Large intestine (tissue), 12 donors: ENCODE measurements at places on chromosomes 16 and 17. TPM values are rescaled to one million over a fixed set of nuclear protein-coding genes. Genes with fewer than 3 reads are reported as not detected.

DNA sequence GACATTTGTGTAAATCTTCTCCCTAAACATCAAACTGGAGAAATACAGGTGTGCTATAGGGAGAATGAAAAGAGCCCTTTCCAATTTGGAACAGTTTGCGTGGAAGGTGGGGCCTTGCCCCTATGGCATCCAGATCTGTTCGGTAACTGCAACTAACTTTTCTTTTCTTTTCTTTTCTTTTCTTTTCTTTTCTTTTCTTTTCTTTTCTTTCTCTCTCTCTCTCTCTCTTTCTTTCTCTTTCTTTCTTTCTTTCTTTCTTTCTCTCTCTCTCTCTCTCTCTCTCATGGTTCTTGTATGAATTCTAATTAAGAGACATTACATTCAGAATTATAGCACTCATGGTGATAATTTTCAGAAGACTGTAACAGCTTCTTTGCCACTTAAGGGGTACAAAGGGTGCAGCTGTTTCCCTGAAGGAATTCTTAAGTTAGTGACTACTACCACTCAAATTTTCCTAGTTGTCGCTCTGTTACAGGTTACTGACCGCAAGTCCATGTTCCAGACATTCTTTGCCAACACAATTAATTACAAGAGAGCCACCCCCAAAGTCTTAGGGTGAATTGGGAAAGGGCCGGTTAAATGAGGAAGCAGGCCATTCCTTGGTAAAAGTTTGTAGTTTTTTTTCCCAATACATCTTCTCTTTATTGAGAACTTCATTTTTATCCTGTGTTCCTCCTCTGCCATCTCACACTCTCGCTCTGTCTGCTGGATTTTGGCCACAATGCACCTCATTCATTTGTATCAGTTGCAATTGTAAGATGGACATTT lies 69.8 kb downstream of the KSR1 start:
- no peak overlapping the region for H3K4me3 ChIP-seq
- no peak for DNase-seq
- no peaks in the 10 kb centered on the region for H3K27me3 ChIP-seq
- peaks cover 49% of the 10 kb centered on the region for H3K4me1 ChIP-seq

The ADCY7 gene
- polyA plus RNA-seq: 10.0 TPM

DNA sequence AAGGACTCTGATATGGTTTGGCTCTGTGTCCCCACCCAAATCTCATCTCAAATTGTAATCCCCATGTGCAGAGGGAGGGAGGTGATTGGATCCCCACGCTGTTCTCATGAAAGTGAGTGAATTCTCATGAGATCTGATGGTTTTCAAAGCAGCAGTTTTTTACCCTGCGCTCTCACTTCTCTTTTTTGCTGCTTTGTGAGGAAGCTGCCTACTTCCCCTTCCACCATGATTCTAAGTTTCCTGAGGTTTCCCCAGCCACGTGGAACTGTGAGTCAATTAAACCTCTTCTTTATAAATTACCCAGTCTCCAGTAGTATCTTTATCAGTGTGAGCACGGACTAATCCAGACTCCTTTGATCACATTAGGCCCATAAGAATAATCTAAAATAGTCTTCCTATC lies 719.7 kb upstream of the CDH8 start:
- no peaks in the 10 kb centered on the region for H3K4me1 ChIP-seq
- H3K4me3 ChIP-seq: no peak overlapping the region
- DNase-seq: no peak
- H3K27ac ChIP-seq: no peak overlapping the region

DNA sequence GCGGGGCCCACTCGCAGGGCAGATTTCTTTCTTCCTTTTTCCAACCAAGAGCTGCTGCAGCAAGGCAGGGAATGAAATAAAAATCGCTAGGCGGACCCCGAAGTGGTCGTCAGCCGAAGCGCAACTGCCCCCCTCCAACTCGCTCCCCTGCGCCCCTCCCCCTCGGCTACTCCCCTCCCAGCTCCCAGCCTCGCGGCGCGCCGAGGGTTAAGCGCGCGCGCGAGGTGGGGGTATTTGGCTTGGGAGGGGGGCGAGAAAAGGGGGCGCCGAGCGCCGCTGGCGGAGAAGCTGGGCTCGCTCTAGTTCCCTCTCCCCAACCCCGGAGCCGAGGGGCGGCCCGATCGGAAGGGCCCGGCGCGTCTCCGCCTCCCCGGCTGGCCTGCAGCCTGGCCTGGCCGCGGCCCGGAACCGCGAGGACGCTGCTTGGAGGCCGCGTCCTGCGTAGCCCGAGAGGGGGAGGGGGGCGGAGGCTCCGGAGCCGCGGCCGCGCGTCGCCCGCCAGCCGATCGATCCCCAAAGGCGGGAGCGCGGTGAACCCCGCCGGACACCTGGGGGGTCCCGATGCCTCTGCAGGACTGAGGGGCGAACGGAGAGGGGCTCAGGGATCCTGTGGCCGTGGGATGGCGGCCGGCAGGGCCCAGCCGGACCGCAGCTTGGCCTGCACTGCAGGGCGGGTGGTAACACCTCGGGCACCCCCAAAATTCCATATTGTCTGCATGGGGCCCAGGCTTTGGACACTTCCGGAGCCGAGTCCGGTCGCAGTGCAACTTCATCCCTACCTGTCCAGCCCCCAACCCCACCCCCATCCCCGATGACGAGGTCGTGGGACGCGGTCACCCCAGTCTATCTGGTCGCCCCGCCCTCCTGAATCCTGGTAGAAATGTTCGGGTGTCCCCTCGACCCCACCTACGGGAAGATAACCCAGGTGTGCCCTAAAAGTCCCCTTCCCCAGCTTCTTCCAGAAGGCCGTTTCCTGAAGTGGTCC lies 4.9 kb upstream of the CBX4 start:
- no peaks in the 10 kb centered on the region for H3K36me3 ChIP-seq
- H3K4me1 ChIP-seq: peaks cover 53% of the 10 kb centered on the region
- H3K27me3 ChIP-seq: peaks cover 41% of the 10 kb centered on the region
- peak overlapping the region; percentile 97 for H3K27ac ChIP-seq
- peak; percentile 81 for DNase-seq

DNA sequence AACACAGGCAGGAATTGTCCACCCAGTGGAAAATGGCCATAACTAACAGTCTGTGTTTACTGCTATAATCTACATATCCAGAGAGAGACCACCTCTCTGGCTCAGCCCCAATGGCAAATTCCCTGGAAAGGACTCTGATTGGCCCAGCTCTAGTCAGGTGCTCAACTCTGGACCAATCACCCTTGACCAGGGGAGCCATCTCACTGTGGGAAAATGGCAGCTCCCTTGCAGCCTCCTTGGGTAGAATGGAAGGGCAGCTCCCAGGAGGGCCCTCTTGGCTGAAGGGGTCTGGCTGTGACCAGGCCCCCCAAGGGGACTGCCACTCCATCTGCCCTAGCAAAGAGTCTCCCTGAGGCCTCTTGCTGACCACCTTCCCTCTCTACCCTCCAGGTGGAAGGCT lies 3.1 kb downstream of the ALOX15B start:
- H3K27ac ChIP-seq: no peak overlapping the region
- H3K4me3 ChIP-seq: no peak overlapping the region
- peaks cover 6% of the 10 kb centered on the region for H3K4me1 ChIP-seq
- H3K27me3 ChIP-seq: peaks cover 12% of the 10 kb centered on the region
- no peak for DNase-seq

The FUS gene
- polyA plus RNA-seq: 494 TPM

DNA sequence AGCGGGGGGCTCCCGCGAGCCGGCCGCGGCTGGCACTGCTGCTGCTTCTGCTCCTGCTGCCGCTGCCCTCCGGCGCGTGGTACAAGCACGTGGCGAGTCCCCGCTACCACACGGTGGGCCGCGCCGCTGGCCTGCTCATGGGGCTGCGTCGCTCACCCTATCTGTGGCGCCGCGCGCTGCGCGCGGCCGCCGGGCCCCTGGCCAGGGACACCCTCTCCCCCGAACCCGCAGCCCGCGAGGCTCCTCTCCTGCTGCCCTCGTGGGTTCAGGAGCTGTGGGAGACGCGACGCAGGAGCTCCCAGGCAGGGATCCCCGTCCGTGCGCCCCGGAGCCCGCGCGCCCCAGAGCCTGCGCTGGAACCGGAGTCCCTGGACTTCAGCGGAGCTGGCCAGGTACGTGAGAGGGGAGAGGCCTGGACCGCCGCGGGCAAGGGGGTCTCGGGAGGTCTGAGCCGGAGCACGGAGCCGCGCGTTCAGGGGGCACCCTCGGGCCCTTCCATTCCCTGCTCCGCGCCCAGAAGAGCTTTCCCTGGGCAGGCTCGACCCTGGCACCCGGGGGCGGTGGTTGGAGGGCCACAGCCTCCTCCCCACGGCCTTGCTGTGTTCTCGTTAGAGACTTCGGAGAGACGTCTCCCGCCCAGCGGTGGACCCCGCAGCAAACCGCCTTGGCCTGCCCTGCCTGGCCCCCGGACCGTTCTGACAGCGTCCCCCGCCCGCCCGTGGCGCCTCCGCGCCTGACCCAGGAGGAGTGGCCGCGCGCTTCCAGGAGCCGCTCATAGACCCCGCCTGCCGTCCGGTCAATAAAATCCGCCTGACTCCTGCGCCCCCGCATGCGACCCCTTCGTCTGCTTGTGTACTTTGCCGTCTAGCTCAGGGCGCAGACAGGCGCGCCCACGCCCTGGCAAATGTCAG lies 591 bp downstream of the NPW start:
- H3K36me3 ChIP-seq: no peaks in the 10 kb centered on the region
- H3K4me3 ChIP-seq: peak overlapping the region; percentile 24
- no peak overlapping the region for H3K27ac ChIP-seq
- DNase-seq: no peak

The KRT20 gene
- polyA plus RNA-seq: 31.7 TPM

DNA sequence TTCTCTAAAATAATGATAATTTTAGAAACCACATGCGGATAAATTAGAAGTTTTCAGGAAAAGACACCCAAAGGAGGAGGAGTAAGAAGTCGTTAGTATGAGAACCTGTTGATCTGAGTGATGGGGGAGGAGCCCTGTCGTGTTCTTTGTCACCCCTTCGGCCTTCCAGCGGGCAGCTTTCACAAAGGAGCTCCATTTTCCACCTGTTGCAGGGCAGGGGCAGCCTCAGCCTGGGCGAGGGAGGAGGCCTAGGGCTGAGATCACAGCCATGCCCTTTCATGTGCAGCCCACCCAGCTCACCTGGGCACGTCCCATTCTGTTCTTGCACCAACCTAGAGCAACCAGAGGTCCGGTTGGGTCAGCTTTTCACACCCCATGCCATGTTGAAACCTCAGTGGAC lies 5.3 kb downstream of the DUSP14 start:
- no peak overlapping the region for H3K27ac ChIP-seq
- peaks cover 7% of the 10 kb centered on the region for H3K4me1 ChIP-seq
- H3K27me3 ChIP-seq: no peaks in the 10 kb centered on the region
- no peak overlapping the region for H3K4me3 ChIP-seq
- H3K36me3 ChIP-seq: no peaks in the 10 kb centered on the region

GRCh38 chr17:30074730-30075129 lies 41.9 kb upstream of the NSRP1 start:
- H3K4me1 ChIP-seq: no peaks in the 10 kb centered on the region
- no peak overlapping the region for H3K4me3 ChIP-seq
- DNase-seq: no peak
- peaks cover 2% of the 10 kb centered on the region for H3K27me3 ChIP-seq

DNA sequence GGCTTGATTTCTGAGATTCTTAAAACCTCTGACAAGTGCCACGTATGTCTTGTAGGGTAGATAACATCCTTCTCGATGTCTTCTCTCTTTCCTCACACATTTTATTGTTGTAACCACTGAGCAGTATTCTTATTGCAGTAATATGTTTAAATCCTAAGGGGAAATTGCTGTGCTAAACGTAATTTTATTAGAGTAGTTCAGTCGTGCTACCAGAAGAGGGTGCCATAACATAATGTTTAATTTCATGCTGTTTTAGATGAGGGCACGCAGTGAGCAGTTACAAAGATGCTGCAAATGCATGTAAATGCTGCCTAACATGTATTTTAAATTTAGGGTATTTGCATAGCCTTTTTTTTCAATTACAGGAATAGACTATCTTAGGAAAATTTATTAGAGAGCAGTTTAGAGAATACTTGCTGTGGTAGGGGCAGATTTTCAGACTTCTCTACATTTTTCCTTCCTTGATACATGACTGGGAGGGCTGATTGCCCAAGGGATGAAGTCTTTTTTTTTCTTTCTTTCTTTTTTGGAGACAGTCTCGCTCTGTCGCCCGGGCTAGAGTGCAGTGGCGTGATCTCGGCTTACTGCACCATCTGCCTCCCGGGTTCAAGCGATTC lies 51.7 kb downstream of the GAN start:
- no peak overlapping the region for H3K27ac ChIP-seq
- peaks cover 54% of the 10 kb centered on the region for H3K36me3 ChIP-seq
- H3K4me1 ChIP-seq: no peaks in the 10 kb centered on the region
- H3K27me3 ChIP-seq: no peaks in the 10 kb centered on the region
- H3K4me3 ChIP-seq: no peak overlapping the region

DNA sequence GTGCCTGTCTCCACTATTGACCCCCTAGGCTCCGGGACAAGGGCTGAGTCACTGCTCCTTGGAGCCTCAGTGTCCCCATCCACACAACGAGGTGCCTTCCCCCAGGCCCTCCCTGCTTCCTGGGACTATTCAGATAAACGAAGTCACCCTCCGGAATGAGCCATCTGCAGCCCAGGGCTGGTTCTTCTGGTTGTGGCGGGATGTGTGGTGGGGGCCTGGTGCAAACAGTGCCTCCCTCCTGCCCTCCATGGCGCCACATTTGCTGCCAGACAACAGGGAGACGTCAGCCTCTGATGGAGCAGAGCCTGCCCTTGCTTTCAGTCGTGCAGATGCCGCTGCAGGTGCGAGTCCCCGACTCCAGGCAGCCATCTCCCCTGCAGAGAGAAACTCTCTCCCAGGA lies 5.1 kb upstream of the KRT16 start:
- no peak for DNase-seq
- H3K27me3 ChIP-seq: no peaks in the 10 kb centered on the region
- no peak overlapping the region for H3K4me3 ChIP-seq
- no peaks in the 10 kb centered on the region for H3K4me1 ChIP-seq
- no peak overlapping the region for H3K27ac ChIP-seq

DNA sequence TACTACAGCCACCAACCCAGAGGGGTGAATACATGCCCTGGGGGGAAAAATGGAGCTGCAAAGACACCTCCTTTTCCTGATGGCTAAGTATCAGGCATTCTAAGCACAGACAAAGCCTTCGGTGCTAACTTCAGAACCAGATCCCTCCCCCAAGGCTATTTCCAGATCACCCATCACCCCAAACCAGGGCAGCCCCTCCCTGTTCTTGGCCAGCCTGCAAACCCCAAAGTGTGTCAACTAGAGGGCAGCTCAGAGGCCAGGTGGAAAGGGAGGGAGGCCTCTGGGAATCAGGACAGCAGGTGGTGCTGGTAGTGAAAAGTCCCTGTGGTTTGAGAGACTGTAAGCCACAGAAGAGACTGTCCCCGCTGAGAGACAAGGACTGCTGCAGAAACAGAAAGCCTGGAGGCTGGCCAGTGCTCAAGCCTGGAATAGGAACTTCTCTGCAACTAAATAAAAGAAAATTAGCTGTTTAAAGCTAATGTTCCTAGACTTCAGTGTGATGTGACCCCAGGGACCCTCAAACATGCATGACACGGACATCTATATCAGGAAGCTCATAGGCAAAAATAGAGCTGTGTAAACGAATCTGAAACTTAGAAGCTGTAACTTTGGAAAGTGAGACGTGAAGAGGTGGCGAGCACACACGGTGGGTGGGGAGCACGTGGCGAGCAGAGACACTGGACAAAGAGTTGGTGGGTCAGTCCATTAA lies 9.1 kb downstream of the TUBG1 start:
- H3K4me3 ChIP-seq: no peak overlapping the region
- no peak overlapping the region for H3K27ac ChIP-seq
- DNase-seq: peak; percentile 16
- peaks cover 22% of the 10 kb centered on the region for H3K36me3 ChIP-seq
- peaks cover 4% of the 10 kb centered on the region for H3K4me1 ChIP-seq

- peak overlapping the region; percentile 94 for H3K27ac ChIP-seq
- no peak overlapping the region for H3K4me3 ChIP-seq
- no peaks in the 10 kb centered on the region for H3K27me3 ChIP-seq
- peaks cover 21% of the 10 kb centered on the region for H3K36me3 ChIP-seq
Observed at GRCh38 chr16:68752602-68753001, 15.5 kb downstream of the CDH1 start.
